ENCODE measurements at places on chromosomes 13 and 19.
A peak's percentile ranks its signal among the peaks of the same experiment; 100 is the strongest.

DNA sequence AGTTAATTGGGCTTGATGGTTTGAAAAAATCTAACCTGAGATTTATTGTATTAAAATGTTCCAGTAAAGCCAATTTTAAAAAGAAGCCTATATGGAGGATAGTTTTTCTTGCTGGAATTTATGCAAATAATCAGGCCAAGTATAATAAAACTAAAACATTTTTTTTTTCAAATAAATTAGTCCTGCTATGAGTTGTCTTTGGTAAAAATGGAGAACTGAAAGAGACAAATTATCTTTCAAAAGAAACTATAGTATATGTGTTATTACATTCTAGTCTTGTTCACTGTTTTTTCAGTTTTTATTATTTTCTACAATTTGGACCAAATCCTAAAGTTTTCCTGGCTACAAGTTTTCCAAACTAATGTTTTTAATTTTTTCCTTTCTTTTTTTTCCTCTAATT lies 468.9 kb downstream of the UQCRFS1 start:
- no peak overlapping the region for H3K4me3 ChIP-seq
- H3K36me3 ChIP-seq, result no peaks in the 10 kb centered on the region
- peaks cover 9% of the 10 kb centered on the region for H3K27me3 ChIP-seq
- no peaks in the 10 kb centered on the region for H3K4me1 ChIP-seq

DNA sequence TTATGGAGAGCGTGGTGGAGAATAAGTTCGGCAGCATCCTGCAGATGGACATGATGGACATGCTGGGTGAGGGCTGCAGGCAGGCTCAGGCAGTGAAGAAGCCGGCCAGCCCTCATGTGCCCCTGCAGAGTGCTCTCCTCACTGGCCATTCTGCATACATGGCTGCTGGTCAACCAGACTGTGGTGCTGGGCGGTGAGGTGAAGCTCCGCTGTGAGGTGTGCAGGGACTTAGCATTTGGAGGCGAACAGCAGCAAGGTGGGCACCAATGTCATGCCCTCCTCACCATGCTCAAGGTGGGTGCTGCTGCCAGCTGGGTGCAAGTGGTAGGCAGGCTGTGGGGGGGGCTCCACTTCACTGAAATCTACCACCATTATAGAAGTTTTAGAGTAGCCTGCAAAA lies 5.7 kb upstream of the ZNF492 start:
- no peaks in the 10 kb centered on the region for H3K4me1 ChIP-seq
- H3K4me3 ChIP-seq, result no peak overlapping the region
- no peaks in the 10 kb centered on the region for H3K36me3 ChIP-seq

DNA sequence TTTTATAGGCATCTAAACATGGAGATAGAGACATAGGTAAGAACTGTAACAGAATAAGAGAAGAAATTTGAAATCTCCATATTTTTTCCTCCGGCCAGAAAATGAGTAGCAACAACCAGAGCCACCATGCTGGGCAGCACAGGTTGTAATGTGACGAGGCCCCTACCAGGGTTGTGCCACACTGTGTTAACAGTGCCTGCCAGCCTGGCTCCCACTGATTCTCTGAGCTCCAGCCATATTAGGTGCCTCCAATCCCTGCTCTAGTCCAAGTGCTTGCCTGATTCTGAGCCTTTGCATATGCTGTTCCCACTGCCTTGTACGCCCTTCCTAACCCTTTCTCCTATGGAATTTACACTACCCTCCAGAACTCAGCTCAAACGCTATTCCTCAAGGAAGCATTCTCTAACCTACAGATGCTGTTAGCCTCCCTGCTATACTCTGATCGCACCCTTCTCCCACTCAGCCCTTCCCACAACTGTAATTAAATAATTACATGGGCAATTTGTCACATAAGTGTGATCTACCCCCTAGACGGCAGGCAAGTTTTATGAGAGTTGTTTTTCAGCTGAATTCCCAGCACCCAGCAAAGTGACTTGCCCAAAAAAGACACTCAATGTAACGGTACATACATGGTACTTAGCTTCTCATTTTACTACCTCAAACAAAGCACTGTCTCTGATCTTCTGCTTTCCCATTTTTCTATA lies 37.6 kb upstream of the STARD13 start:
- DNase-seq, result no peak
- no peaks in the 10 kb centered on the region for H3K36me3 ChIP-seq
- no peaks in the 10 kb centered on the region for H3K4me1 ChIP-seq
- no peaks in the 10 kb centered on the region for H3K27me3 ChIP-seq
- H3K4me3 ChIP-seq, result no peak overlapping the region

DNA sequence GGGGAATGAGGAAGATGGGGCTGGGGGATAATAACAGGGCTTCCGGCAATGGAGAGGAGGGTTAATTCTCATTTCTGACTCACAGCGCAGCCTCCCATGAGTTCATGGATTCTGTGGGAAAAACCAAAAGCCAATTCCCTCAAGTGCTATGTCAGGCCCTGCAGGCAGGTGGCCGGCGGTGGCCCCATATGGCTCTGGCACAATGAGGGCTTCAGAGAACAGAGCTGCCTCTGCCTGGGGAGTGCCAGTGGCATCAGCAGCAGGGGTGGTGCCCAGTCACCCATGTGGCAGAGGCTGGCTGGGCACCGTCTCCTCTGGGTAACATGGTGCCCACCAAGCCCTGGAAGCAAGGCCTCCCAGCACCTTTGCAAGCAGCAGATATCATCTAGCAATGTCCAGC lies 69.1 kb downstream of the ALOX5AP start:
- H3K27ac ChIP-seq, result no peak overlapping the region
- H3K27me3 ChIP-seq, result no peaks in the 10 kb centered on the region
- H3K4me1 ChIP-seq, result peaks cover 9% of the 10 kb centered on the region
- no peak for DNase-seq
- H3K36me3 ChIP-seq, result no peaks in the 10 kb centered on the region

- H3K27me3 ChIP-seq, result no peaks in the 10 kb centered on the region
- peak overlapping the region; percentile 93 for H3K27ac ChIP-seq
- peaks cover 3% of the 10 kb centered on the region for H3K36me3 ChIP-seq
- H3K4me3 ChIP-seq, result peak overlapping the region; percentile 100
- DNase-seq, result peak; percentile 95
Measured at GRCh38 chr19:47608074-47608918, 638 bp upstream of the BICRA start.

DNA sequence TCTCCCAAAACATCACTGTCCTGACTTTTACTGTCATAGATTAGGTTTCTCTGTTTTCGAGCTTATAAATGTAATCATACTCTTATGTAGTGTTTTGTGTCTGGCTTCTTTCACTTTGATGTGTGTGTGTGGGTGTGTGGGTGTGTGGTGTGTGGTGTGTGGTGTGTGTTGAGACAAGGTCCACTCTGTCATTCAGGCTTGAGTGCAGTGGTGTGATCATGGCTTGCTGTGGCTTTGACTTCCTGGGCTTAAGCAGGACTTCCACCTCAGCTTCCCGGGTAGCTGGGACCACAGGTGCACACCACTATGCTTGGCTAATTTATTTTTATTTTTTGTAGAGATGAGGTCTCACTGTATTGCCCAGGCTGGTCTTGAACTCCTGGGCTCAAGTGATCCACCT lies 59.6 kb downstream of the PDS5B start:
- H3K27ac ChIP-seq, result no peak overlapping the region
- peaks cover 3% of the 10 kb centered on the region for H3K36me3 ChIP-seq
- H3K4me3 ChIP-seq, result no peak overlapping the region
- DNase-seq, result peak; percentile 21

DNA sequence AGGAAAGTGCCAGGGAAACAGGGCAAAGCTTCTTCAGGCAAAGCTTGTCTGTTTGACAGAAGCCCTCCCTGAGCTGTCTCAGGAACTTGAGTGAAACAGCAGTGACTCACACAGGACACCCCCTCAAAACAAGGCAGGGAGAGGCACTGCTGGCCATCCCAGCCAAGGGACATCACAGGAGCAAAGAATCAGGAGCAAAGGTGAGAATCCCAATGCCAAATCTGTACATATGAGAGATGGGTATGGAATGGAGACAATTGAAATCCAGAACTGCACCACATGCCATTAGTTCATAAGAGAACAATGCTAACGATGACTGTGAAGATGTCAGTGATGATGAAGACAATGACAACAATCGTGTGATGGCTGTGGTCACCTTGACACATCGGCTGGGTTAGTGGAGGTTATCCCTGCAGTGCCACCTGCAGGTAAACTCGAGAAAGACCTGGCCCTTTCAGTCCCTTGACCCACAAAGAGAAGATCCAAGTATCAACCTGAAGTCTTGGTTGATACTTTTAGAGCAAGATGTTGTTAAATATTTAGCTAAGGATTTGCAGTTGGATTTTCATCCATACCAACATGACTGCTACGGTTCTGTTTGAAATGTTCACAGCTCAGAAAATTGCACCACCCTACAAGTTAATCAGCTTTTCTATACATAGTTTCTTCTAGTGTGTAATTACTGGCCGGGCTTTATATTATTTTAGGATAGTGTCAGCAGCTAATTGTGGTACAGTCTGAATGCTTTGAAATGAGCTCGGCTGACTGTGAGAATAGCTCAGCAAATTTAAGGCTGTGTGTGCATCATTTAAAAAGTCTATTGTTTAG lies 42.0 kb upstream of the IPO5 start:
- peak; percentile 5 for DNase-seq
- H3K36me3 ChIP-seq, result no peaks in the 10 kb centered on the region
- H3K4me1 ChIP-seq, result no peaks in the 10 kb centered on the region
- no peak overlapping the region for H3K4me3 ChIP-seq

DNA sequence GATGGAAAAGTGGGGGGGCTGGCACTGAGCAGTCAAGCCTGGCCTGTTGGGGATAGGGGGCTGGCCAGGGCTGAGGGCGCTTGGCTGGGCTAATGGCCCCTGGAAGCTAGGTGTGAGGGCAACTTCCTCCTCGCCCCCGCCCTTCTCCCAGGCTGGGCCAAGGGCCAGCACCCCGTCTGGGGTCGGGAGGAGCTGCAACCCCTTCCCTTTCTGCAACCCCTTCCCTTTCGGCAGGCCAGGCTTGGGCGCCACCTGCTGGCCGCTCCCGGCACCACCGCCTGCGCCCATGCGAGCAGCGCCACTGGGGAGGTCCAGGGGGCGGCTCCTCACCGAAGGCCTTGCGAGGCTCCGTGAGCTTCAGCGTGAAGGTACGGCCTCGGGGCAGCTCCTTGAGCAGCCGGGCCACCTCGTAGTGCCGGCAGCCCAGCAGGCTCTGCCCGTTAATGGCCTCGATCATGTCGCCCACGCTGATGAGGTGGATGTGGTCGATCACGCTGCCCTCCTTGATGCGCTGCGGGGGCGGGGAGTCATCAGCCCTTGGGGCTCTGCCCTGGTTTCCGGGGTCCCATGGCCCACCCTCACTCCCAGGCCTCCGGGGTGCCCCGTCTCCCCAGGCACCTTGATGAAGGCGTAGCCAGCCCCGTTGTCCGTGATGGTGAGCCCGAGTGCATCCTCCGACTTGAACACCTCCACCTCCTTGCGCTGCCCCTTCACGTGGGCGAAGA lies 5.0 kb upstream of the PTGER1 start:
- 0 out of 2 replicates have a peak overlapping the region, but pooled peaks have one; percentile 27 for H3K27ac ChIP-seq
- peaks cover 36% of the 10 kb centered on the region for H3K36me3 ChIP-seq
- H3K4me1 ChIP-seq, result no peaks in the 10 kb centered on the region
- peak; percentile 69 for DNase-seq

DNA sequence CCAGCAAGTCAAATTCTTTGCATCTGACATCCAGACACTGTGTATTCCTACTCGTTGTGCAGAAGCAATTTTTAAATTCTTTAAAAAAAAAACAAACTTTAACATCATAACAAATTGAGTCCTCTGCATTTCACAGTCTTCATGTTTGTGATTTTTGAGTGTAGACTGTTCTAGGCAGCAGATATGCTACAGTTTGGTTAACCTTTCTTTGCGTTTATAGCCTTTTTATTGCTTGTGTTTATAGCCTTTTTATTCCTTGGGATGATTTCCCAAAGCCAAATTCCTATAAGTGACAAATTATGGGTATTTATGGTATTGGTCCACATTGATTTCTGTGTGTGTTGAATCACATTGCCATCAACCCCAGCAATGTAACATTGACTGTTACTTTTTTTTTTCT lies 14.9 kb upstream of the RNF113B start:
- no peak for DNase-seq
- H3K4me3 ChIP-seq, result no peak overlapping the region
- no peaks in the 10 kb centered on the region for H3K4me1 ChIP-seq

- no peak for DNase-seq
- no peak overlapping the region for H3K27ac ChIP-seq
- no peak overlapping the region for H3K4me3 ChIP-seq
Measured at GRCh38 chr13:19713186-19713965, 69.4 kb downstream of the PSPC1 start.

DNA sequence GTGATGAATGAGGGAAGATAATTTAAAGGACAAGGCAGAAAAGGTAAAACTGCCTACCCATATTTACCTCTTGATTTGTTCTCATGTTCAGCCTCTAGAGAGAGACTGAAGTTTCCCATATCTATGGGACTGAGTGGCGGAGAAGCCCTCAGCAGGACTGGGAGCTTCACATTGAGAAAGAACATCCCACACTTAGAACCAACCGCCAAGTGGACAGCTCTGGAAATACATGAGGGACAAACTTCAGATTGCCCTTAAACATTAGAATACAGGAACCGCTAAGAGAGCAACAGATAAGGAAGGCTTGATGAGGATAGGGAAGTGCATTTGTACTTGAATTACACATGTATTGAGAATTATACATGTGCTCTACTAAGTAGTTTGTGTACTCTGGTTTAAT lies 316.0 kb upstream of the MIR17HG start:
- peaks cover 2% of the 10 kb centered on the region for H3K27me3 ChIP-seq
- no peak for DNase-seq
- H3K36me3 ChIP-seq, result no peaks in the 10 kb centered on the region
- H3K4me3 ChIP-seq, result no peak overlapping the region

GRCh38 chr13:114148521-114148855 lies 16.1 kb upstream of the RASA3 start:
- H3K4me3 ChIP-seq, result no peak overlapping the region
- peak; percentile 86 for DNase-seq
- H3K36me3 ChIP-seq, result no peaks in the 10 kb centered on the region
- H3K27ac ChIP-seq, result peak overlapping the region; percentile 80
- no peaks in the 10 kb centered on the region for H3K27me3 ChIP-seq

GRCh38 chr19:4345342-4346019 lies 2.1 kb downstream of the MPND start:
- H3K36me3 ChIP-seq, result peaks cover 36% of the 10 kb centered on the region
- no peak overlapping the region for H3K27ac ChIP-seq
- H3K27me3 ChIP-seq, result no peaks in the 10 kb centered on the region

GRCh38 chr19:34172661-34173192 lies 423 bp downstream of the LSM14A start:
- no peak for DNase-seq
- H3K4me3 ChIP-seq, result peak overlapping the region; percentile 96
- peaks cover 27% of the 10 kb centered on the region for H3K36me3 ChIP-seq
- H3K27ac ChIP-seq, result peak overlapping the region; percentile 87
- no peaks in the 10 kb centered on the region for H3K27me3 ChIP-seq

- H3K27me3 ChIP-seq, result no peaks in the 10 kb centered on the region
- no peaks in the 10 kb centered on the region for H3K4me1 ChIP-seq
- no peak overlapping the region for H3K4me3 ChIP-seq
- DNase-seq, result no peak
- H3K27ac ChIP-seq, result no peak overlapping the region
Measured at GRCh38 chr19:45138303-45138751, 22.5 kb downstream of the NKPD1 start.

DNA sequence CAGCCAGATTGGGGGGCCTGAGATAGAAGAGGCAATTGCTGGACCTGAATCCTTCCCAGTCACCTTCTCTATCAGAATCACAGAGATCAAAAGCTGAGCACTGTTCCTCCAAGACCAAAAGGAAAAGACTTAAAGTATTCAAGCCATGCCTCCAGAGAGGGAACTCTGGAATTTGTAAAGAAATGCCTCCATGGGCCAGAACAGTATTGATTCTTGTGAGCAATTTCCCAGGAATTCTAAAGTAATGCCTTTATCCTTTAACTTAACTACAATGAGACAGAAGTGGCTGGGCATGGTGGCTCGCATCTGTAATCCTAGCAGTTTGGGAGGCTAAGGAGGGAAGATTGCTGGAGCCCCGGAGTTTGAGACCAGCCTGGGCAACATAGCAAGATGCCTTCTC lies 148.8 kb downstream of the FLT1 start:
- H3K4me1 ChIP-seq, result peaks cover 14% of the 10 kb centered on the region
- no peak for DNase-seq
- no peaks in the 10 kb centered on the region for H3K36me3 ChIP-seq
- H3K4me3 ChIP-seq, result no peak overlapping the region
- H3K27ac ChIP-seq, result no peak overlapping the region
